ACHN (cell line): ENCODE measurements at places on chromosomes 13 and 19.

- DNase-seq, result no peak
These were observed 18.5 kb downstream of the ZNF71 start for GRCh38 chr19:56613639-56614038.

GRCh38 chr13:21001471-21001870, 59.9 kb downstream of the LATS2 start:
- DNase-seq, result no peak

DNA sequence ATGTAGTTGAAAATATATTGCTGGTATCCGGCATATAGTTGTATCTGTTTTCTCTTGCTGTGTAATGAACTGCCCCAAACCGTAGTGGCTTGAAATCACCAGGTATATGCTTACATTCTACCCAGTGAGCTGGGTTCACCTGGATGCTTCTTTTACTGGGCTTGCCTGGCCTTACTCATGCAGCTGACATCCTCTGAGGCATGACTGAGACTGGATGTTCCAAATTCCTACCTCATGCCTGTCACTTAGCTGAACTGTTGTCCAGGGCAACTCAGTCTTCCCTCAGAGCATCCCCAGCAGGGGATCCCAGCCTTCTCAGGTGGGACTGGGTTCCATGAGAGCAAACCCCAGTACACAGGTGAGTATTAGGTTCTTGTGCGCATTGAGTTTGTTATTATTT, 66.8 kb downstream of the IFT88 start:
- DNase-seq, result no peak

GRCh38 chr13:79803989-79804388, 323.0 kb downstream of the NDFIP2 start:
- no peak for DNase-seq

DNA sequence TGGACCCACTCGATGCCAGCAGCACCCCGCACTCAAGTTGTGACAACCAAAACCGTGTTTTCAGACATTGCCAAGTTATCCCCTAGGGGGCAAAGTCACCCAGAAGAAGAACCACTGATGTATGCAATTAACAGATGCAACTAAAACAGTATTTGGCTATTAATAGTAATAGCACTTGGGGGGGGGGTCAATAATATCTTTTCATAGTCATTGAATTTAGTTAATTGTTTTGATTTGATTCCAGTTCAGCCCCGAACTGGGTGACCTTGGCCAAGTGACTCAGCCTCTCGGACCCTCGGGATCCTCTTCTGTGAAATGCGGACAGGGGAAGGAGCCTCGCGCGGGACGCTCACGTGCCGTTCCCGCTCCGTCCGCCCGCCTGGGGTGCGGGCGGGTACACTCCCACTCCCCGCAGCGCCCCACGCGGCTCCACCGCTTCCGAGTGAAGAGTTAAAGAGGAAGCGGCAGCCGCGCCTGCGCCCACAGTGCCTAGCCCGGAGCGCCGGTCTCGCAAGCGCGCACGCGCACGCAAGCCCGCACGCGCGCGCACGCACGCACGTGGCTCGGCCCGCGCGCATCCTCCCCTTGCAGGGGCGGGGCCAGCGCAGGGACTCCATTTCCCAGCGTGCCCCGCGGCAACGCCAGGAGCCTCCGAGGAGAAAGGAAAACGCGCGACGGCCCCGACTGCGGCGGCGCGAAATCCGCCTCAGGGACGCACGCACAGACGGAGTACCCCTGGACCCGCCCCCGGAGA, 435 bp upstream of the DAZAP1 start:
- DNase-seq, result peak; percentile 98

DNA sequence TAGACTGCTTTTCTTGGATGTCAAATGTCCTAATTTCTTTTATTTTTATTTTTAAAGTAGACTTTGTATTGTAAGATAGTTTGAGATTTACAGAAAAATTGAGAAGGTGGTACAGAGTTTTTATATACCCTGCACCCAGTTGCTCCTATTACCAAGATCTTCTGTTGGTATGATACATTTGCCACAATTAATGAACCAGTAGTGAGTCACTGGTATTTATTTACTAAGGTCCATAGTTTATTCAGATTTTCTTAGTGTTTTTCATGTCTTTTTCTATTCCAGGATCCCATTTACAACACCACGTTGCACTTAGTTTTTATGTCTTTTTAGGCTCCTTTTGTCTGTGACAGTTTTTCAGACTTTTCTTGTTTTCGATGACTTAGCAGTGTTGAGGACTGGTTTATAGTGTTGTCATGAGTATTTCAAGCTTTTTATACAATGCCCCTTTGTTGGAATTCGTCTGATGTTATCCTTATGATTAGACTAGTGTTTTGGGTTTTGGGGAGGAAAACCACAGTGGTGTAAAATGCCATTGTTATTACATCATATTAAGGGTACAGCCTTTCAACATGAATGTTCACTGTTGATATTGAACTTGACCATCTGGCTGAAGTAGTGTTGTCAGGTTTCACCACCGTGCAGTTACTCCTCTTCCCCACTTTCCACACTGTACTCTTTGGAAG, 35.9 kb downstream of the COG3 start:
- peak; percentile 33 for DNase-seq

- no peak for DNase-seq
These were observed 6.3 kb downstream of the RPL36 start for GRCh38 chr19:5696196-5697021.

DNA sequence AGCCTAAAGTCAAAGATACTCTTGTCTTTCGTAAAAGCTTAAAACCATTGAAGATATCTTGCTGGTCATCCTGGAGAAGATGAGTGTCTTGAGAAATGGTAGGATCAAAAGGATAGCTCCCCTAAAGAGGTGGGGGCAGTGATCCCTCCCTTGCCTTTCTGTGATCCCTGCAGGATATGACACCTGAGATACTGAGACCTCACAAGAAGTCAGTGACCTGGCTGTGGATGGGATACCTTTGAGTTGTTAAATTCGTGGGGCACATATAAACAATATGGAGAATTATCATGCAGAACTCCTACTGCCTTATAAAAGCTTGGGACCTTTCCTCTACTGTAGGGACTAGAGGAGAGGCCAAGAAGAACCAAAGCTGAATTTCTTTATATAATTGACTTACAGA, 21.4 kb downstream of the STOML3 start:
- DNase-seq, result no peak

DNA sequence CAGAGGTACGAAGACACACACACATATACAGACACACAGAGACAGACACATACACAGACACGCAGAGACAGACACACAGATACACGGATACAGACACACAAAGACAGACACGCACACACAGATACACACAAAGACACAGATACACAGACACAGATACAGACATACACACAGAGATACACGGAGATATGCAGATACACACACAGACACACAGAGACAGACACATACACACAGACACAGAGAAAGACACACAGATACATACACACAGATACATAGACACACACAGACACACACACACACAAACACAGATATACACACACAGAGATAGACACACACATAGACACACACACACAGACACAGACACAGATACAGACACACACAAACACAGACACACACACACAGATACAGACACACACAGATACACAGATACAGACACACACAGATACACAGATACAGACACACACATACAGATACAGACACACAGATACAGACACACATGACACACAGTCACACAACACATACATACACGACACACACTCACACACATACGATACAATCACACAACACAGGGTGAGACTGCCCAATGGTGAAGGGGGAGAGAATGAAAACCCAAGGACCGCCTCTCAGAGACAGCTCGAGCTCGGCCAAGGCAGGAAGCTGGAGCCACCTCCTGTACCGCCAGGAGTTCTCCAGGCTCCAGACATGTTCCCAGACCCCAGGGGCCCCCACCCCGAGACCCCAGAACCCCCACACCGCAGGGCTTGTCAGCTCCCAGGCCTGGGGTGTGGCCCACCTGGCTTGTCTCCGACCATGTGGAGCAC, 8.8 kb upstream of the CCER2 start:
- no peak for DNase-seq

DNA sequence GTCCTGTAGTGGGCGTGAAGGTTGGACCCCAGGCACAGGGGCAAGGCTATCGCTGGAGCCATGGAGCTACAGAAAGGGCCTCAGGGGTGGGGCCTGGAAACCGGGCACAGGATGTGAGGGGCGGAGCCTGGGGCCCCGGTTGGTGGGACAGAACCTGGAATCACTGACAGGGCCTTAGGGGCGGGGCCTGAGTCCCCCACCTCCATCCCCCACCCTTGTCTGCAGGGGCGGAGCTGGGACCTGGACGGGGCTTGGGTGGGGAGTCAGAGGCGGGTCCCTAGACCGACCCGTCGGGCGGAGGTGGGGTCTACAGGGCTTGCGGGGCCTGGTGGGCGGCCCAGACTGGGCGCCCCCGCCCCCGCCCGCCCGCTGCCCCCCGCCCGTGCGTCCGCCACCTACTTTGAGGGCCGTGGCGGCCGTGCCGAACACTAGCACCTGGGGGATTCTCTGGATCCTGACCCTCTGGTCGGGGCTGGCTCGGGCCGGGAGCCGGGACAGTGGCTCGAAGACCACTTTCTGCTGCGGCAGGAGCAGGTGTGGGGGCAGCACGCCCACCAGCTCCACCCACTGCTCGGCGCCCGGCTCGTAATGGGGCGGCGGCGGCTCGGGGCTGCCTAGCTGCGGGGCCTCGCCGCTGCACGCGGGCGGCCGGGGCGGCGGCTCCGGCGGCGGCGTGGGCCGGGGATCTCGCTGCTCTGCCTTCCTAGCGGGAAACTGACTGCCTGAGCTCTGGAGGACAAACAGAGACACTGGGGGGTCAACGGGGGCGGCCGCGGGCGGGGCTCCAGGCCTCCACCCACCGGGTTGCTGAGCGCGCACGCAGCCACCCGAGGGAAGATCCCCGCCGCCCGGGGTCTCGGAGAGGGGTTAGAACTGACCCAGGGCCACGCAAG, 26.3 kb downstream of the DCAF15 start:
- DNase-seq, result no peak

- no peak for DNase-seq
These were observed 23.5 kb downstream of the FLT1 start for GRCh38 chr13:28471421-28471820.

DNA sequence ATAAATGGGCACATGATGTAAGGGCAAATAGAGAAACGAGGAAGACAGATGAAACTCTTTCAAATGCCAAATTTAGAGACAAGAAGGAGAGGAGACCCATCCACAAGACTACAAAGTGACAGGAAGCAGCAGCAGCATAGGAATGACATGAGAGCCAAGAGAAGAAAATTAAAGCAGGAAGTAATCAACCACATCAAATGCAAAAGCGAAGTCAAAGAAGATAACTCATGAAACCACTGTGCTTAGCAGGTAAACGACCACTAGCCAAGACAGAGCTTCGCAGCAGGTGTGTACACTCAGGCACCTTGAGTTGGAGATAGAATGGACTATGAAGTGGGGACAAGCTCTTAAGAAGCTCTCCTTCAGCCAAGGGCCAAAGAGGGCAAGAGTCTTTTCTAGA, 64.1 kb downstream of the KLF12 start:
- no peak for DNase-seq

GRCh38 chr13:102402290-102402689, 442 bp upstream of the FGF14 start:
- DNase-seq, result peak; percentile 31

- peak; percentile 41 for DNase-seq
These were observed 37.9 kb upstream of the SEMA6B start for GRCh38 chr19:4597278-4597974.

DNA sequence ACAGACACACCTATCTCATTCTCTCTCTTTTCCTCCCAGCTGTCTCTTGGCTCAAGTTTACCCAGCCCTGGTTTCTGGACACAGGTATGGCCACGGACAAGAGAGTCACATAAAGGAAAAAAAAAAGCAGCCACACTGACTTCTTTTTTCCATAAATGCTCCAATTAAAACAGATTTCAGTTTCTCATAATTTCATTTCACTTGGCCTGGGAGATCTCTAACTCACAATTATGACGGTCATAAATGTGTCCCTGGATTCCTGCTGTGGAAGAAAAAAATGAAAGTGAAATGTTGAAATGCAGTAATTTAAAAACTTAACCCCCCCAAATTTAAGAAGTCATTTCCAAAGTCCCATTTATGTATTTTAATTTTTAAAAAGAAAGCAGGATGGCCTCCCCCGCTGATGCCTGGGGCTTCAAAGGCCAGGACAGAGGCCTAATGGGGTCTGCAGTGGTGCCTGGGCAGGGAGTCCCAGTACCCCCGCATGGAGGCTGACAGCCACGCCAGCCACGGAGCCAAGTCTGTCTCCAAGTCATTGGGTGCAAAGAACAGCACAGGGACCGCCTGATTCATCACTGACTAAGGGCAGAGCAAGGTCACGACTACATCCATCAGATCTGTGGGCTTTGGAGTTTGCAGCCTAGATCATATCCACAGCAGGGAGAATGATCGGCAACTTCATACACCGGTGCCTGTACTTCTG, 79.7 kb downstream of the TSHZ3 start:
- no peak for DNase-seq
